ENCODE measurements at places on chromosomes 2 and 18.

DNA sequence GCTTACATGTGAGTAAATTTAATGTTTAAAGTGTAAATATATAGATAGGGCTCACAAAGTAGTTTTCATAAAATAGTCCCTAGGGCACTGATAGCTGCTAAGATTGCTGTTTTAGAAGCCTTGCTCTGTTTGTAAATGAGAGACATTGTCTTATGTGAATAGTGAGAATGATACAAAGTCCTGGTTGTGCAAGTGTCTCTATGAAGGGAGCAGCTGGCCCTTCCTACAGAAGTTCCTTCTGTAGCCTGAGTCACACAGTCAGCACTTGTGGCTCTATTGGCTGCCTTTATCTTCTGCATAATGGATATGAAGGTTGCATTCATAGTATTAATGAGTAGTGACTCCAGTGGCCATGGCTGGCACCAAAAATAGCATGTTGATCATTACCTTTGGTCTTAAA lies 279.7 kb downstream of the OSR1 start:
- DNase-seq = no peak

- DNase-seq = no peak
Observed at GRCh38 chr18:362311-363290, 94.8 kb upstream of the THOC1 start.

DNA sequence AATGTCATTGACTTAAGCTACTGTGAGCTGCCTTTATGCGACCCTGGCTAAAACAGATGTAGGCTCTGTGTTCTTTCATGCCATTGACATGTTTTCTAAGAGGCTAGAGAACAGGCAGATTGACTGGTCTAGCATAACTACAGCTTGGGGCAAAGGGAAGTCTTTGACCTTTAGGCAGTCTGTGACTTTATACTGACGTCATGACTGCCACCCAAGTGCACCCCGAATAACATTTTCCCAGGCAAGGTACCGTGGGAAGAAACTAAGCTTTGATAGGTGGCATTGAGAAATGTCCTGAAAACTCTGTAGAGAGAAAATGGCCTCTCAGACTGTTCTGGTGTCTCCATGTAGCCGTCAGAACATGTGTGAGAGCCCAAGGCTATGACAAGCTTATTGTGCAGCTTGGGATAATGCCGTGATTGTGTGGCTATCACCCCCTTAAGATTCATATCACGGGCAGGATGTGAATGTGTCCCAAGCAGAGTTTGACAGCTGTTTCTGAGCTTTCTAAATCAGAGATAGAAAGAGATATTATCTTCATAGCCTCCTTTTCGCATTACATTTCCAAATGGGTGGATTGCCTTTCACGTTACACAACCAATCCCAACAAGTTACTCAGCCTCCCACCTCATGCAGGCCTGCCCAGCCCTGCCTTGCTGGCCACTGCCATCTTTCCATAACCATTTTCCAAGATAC lies 672.2 kb upstream of the ACVR2A start:
- no peak for DNase-seq

- no peak for DNase-seq
Observed at GRCh38 chr2:56068746-56069145, 115.0 kb upstream of the CCDC85A start.

DNA sequence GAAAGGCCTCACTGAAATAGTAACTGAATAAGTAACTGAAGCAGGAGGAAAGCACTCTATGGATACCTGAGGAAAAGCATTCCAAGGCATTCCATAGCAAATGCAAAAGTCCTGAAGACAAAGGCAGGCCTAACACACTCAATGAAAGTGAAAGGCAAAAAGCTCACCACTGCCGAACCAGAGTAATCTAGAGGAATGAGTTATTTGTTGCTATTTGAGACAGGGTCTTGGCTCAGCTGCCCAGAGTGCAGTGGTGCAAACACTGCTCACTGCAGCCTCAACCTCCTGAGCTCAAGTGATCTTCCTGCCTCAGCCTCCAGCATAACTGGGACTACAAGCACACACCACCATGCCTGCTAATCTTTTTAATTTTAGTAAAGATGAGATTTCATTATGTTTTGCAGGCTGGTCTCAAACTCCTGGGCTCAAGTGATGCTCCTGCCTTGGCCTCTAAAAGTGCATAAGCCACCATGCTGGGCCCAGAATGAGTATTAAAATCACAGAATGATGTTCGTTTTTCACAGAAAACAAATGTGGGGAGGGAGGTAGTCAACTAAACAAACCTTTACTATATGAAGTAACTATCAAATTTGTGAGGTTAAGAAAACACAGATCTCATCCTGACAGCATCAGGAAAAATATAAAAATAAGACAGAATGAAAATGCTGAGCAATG lies 17.9 kb downstream of the PIAS2 start:
- DNase-seq = no peak

DNA sequence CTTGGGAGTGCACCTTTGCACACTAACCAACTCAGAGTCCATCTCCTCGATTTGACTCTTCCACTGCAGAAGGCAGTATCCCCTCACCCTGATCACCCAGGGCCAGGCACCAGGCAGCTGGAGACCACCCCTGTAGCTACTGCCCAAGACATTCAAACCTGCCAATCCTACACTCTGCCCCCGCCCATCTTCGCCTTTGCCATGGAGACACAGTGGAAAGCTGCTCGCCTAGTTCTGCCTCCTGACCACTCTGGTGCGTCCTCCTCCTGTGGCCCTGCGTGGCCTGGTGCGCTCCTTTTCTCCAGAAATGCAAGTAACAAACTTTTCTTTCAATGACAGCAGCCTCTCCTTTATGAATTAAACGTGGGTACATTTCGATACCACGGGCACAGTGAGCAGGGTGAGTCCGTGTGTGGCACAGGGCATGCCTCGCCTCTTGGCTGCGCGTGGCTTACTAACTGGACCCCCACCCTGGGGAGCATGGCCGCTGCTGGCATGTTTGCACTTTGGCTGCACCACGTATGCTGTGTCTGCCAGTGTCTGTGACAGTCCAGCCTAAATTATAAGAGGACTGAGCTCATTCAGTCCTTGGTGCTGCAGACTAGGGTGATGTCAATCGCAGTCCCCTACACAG lies 47.6 kb downstream of the LONRF2 start:
- DNase-seq = no peak

DNA sequence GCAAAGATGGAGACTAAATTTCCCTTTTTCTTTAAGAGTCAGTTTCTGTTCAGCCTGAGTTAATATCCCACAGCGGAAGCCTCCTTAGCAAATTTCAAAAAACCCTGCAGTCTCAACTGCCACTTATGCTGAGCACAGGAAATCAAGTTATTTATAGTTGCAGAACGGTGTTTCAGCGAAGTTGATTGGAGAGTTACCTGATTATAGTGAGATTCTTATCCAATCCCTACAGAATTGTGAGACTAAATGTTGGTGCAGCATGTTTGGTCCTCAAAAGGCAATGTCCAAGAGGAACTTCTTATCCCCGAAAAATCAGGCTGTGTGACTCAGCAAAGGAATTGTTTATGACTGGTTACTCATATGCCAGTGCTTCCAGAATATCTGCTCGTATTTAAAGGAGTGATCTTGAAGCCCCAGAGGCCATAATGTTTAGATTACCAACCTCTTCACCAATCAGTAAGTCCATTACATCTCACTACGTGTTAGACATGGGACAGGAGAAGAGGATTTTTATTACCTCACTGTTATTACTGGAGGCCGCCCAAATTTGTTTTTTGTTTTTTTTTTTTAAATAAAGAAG lies 67.9 kb downstream of the LRRFIP1 start:
- DNase-seq = no peak
